BJ (cell line): ENCODE measurements at places on chromosomes 2 and 18. TPM values are rescaled to one million over a fixed set of nuclear protein-coding genes. Genes with fewer than 3 reads are reported as not detected.

DNA sequence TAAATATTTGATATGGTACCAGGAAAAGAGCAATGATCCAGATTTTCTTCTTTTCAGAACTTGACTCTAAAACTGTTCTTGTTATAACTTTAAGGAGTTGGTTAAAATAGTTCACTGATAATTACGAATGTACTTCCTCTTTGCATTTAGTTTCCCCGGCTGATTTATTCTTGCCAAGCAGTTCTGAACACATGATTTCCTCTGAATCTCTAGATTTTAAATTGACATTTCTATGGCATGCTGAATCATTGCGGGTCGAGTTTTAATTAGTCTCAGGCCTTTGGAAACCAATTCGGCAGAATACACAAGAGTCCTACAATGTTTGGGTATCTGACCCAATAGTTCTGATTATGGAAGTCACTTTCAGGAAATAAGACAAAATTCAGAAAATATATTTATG, 37.3 kb upstream of the DNAH7 start:
- DNase-seq, result no peak

The KCNS3 gene
- 4.3 and 4.9 TPM in 2 replicates for polyA plus RNA-seq

The WNT10A gene
- polyA plus RNA-seq, result not detected in 2 replicates

DNA sequence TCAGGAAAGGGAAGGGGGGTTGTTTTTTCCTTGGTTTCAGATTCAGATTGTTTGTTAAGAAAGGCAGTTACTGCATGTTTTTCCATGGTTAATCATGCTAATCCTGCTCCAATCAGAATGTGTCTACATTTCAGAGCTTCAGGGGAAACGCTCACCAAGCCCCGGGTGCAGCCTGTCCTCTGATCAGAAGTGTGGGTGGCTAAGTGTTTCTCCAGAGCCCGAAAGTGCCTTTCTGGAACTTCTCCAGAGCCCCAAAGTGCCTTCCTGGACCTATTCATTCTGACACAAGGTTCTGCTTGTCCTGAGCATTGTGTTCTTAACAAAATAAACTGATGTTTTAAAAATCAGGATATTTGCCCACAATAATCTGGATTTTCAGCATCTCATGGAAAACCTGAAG, 359.0 kb upstream of the ZNF521 start:
- no peak for DNase-seq

- no peak for DNase-seq
Measured at GRCh38 chr2:85936421-85937068, 47.8 kb upstream of the ST3GAL5 start.

DNA sequence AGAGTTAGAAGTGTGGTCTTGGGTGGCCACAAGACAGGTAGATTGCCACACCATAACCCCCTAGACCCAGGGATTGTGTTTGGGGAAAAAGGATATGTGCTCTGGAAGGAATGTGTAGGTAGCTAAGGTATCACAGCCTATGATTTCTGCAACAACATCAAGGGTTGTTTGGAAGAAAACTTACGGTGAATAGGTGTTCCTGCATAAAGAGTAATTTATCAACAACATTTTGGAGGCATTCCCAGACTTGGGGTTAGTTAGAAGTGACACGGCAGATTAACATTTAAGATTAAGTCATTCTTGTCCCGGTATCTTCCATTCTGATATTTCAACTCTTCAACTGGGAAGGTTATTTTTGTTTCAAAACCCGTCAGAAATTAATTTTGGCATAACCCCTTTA, 65.5 kb downstream of the SPP2 start:
- no peak for DNase-seq

- DNase-seq, result peak; percentile 90
Measured at GRCh38 chr2:39513641-39514094, 76.6 kb upstream of the MAP4K3 start.

The SULT1C3 gene
- not detected in 2 replicates for polyA plus RNA-seq

- no peak for DNase-seq
Measured at GRCh38 chr18:7524786-7525185, 42.3 kb upstream of the PTPRM start.

The OR6B2 gene
- not detected in 2 replicates for polyA plus RNA-seq

The ANKAR gene
- polyA plus RNA-seq, result 1.9 and 2.4 TPM in 2 replicates

- DNase-seq, result peak; percentile 82
Measured at GRCh38 chr2:201451292-201452057, at the start of the genes STRADB and TRAK2. TSS of gene STRADB (plus strand) at chr2:201451740. CDS start at chr2:201454841, 3,101 bp downstream. TSS of gene TRAK2 (minus strand) at chr2:201451458. CDS start at chr2:201420507, 30,951 bp downstream.

- no peak for DNase-seq
Measured at GRCh38 chr2:52805901-52806410, 961.6 kb upstream of the CHAC2 start.

DNA sequence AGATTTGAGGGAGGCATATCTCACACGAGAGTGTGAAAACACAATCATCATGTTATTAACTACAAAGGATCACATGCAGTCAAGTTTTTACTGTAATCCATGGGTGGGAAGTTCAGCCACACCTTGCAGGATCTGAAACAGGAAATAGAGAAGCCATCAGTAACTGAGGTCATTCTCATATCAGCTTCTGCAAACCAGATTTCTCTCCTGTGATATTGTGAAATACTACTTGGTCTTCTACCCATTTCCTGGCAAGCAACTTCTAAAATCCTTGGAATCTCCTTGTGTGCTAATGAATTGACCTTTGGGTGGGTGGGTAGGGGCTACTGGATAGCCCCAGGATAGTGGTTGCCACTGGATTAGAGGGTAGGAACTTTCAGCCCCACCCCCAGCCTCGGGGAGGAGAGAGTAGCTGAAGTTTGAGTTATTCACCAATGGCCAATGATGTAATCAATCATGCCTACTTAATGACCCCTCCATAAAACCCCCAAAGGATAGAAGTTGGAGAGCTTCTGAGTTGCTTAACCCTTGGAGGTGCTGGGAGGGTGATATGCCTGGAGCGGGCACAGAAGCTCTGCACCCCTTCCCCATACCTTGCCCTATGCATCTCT, 25.6 kb upstream of the TGIF1 start:
- DNase-seq, result no peak

The SCTR gene
- not detected in 2 replicates for polyA plus RNA-seq

DNA sequence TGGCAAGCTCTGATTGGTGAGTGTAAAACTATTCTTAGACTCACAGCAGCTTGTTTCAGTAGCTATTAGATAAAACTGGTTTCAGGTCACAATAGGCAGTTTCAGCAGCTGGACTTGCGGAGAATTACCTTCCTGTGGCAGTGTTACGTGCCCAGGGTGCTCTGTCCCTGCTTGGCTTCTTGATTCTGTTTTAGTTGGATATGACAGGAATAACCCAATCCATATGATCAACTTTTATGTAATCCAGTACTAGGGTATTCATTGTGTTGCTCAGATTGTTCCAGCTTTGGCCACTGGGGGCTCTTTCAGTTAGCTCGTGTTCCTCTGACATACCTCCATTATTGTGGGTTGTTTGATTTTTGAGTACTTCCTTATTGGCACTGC, 43.1 kb downstream of the INPP4A start:
- DNase-seq, result no peak

DNA sequence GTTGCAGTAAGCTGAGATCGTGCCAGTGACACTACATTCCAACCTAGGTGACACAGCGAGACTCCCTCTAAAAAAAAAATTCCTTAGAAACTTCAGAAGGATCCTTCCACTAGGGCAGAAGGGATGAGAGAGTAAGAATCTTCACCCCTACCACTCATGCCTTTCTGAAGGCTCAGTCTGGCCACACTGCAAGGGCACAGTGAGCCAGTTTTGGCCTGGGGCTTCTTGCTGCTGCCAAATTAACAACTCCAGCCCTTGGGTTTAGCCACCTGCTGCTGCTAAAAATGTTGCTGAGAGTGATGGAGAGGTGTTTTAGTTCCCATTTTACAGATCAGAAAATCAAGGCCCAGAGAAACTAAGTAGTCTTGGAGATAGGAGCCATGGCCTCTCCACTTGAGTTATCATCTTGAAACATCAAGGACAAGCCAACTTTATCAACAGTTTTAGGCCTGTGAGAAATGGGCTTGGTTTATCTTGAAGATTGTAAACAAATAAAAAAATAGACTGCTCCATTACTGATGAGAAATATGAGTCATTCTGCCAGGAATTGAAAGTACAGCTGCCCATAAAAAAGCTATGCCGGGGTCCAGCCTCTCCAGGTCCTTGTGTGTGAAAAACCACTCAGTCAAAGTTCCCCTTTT, 31.9 kb upstream of the CASP8 start:
- DNase-seq, result peak; percentile 11
